ENCODE measurements at places on chromosomes 2 and 18. TPM values are rescaled to one million over a fixed set of nuclear protein-coding genes. Genes with fewer than 3 reads are reported as not detected.

DNA sequence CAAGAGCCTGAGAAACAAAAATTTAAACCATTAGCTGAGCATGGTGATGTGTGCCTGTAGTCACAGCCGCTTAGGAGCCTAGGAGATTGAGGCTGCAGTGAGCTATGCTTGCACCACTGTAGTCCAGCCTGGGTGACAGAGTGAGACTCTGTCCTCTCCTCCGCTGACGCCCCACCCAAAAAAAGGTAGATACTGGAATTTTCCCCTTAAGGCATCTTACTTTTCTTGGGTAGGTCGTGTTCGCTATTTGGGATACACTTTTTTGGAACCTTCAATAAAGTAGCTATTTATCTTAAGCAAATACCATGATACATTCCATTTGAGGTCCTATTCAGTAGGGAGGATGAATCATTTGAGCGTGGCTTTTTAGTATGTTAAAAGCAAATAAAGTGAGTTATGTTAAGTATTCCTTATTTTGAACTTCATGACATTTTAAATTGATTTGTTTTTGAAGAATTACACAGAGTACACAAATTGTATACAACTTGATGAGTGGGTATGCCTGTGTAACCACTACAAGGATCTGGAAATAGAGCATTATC is 38.7 kb downstream of the RALBP1 start:
- H3K27me3 ChIP-seq = no peaks in the 10 kb centered on the region
- no peaks in the 10 kb centered on the region for H3K4me1 ChIP-seq
- no peak for DNase-seq
- no peak overlapping the region for H3K27ac ChIP-seq

GRCh38 chr2:38722271-38723061 is 28.7 kb downstream of the SRSF7 start:
- no peak overlapping the region for H3K4me3 ChIP-seq
- no peaks in the 10 kb centered on the region for H3K4me1 ChIP-seq
- no peaks in the 10 kb centered on the region for H3K27me3 ChIP-seq
- H3K36me3 ChIP-seq = no peaks in the 10 kb centered on the region
- no peak for DNase-seq

DNA sequence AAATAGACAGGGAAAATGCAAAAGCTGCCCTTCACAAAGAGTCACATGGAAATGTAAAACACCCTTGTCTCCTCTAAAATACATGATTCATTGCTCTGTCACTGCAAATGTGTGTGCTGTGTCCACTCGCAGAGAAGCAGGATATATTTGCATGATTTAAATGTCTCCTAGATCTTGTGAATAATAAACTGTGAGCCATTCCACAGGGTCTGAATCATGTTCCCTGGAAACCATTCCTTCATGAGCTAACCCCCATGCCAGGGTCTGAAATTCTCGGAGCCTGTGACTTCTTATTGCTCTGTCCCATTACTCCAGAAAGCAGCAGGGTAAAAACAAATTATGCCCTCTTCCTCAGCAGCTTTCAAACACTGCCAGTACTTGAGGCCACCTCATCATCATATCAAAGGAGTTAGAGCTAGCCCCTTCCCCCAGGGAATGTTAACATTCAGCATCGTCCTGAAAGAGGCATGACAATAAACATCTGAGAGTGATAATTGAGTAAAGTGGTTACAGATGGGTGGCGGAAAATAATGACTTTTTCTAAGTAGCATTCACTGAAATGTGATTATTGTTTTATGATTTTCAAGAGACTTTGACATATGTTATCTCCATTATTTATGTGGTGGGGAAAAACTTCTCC is 11.7 kb upstream of the CNGA3 start:
- no peak overlapping the region for H3K4me3 ChIP-seq
- no peaks in the 10 kb centered on the region for H3K36me3 ChIP-seq
- H3K27me3 ChIP-seq = no peaks in the 10 kb centered on the region
- peaks cover 15% of the 10 kb centered on the region for H3K4me1 ChIP-seq
- peak overlapping the region; percentile 30 for H3K27ac ChIP-seq

DNA sequence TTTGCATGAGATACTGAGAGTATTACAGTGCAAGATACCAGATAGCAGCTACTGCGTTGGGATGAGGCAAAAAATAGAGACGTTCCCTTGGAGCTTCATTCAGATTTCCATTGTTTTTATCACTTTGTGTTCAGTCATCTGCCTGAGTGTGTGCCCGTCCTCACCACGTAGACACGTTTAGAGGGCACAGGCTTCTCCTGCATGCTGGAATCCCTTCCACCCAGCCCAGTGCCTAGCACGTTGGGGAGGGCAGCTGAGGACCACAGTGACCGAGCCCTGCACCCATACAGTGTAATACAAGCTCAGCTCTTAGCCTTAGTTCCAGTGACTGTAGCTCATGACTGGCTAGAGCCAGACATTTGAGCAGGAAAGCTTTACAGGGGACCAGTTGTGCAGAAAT is 134.7 kb downstream of the GBX2 start:
- no peaks in the 10 kb centered on the region for H3K27me3 ChIP-seq
- no peak overlapping the region for H3K4me3 ChIP-seq
- no peaks in the 10 kb centered on the region for H3K4me1 ChIP-seq
- no peak for DNase-seq

DNA sequence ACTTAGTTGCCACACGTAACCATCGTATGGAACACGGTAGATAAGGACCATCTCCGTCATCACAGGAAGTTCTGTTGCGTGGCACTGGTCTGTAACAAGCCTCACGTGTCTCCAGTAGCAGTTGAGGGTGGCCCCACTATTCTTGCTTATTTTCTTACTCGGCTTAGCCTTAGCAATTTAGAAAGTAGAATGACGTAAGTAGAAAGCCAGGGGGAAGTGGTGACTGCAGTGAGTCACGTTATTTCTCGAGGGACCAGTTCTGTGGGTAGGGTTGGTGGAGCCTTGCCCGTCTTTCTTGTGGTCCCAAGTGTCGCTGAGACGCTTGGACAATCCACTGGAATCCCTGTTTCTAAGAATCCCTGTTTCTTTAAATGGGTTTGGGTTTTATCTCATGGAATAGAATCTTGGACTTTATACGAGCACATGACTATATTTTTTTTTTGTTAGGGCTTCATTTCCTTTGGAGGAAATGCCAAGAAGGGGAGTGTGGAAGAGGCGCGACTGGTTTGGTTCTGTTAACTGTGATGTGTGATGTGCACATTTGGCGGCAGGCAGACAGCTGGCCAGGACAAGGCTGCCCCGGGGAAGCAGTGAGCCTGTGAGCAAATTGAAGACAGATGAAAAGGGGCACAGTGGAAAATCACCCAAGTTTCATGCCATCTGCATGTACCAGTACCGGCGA is 96.2 kb downstream of the CABLES1 start:
- peaks cover 5% of the 10 kb centered on the region for H3K4me1 ChIP-seq
- H3K27me3 ChIP-seq = no peaks in the 10 kb centered on the region
- no peak overlapping the region for H3K27ac ChIP-seq

- no peak overlapping the region for H3K4me3 ChIP-seq
- no peak for DNase-seq
- H3K27ac ChIP-seq = no peak overlapping the region
- peaks cover 13% of the 10 kb centered on the region for H3K4me1 ChIP-seq
- H3K36me3 ChIP-seq = no peaks in the 10 kb centered on the region
Observed at GRCh38 chr2:121910139-121910538, 154.7 kb downstream of the TSN start.

GRCh38 chr2:217185265-217185995 is 325.6 kb upstream of the TNP1 start:
- no peak overlapping the region for H3K27ac ChIP-seq
- H3K36me3 ChIP-seq = no peaks in the 10 kb centered on the region
- no peaks in the 10 kb centered on the region for H3K27me3 ChIP-seq
- no peak overlapping the region for H3K4me3 ChIP-seq
- H3K4me1 ChIP-seq = no peaks in the 10 kb centered on the region

- H3K4me1 ChIP-seq = peaks cover 9% of the 10 kb centered on the region
- H3K27me3 ChIP-seq = no peaks in the 10 kb centered on the region
- H3K36me3 ChIP-seq = peaks cover 6% of the 10 kb centered on the region
- DNase-seq = no peak
- H3K27ac ChIP-seq = no peak overlapping the region
Observed at GRCh38 chr2:43209204-43209717, 17.1 kb downstream of the ZFP36L2 start.

- no peaks in the 10 kb centered on the region for H3K27me3 ChIP-seq
- H3K4me3 ChIP-seq = no peak overlapping the region
- H3K4me1 ChIP-seq = no peaks in the 10 kb centered on the region
- H3K27ac ChIP-seq = no peak overlapping the region
- no peaks in the 10 kb centered on the region for H3K36me3 ChIP-seq
Observed at GRCh38 chr2:224202281-224202865, 163.3 kb upstream of the SERPINE2 start.

GRCh38 chr2:207784898-207785297 is 15.2 kb upstream of the FZD5 start:
- no peaks in the 10 kb centered on the region for H3K4me1 ChIP-seq
- H3K4me3 ChIP-seq = no peak overlapping the region
- H3K36me3 ChIP-seq = no peaks in the 10 kb centered on the region
- no peaks in the 10 kb centered on the region for H3K27me3 ChIP-seq
- no peak overlapping the region for H3K27ac ChIP-seq
- DNase-seq = no peak

GRCh38 chr2:108617617-108618016 is 83.3 kb downstream of the LIMS1 start:
- no peaks in the 10 kb centered on the region for H3K27me3 ChIP-seq
- no peaks in the 10 kb centered on the region for H3K36me3 ChIP-seq

DNA sequence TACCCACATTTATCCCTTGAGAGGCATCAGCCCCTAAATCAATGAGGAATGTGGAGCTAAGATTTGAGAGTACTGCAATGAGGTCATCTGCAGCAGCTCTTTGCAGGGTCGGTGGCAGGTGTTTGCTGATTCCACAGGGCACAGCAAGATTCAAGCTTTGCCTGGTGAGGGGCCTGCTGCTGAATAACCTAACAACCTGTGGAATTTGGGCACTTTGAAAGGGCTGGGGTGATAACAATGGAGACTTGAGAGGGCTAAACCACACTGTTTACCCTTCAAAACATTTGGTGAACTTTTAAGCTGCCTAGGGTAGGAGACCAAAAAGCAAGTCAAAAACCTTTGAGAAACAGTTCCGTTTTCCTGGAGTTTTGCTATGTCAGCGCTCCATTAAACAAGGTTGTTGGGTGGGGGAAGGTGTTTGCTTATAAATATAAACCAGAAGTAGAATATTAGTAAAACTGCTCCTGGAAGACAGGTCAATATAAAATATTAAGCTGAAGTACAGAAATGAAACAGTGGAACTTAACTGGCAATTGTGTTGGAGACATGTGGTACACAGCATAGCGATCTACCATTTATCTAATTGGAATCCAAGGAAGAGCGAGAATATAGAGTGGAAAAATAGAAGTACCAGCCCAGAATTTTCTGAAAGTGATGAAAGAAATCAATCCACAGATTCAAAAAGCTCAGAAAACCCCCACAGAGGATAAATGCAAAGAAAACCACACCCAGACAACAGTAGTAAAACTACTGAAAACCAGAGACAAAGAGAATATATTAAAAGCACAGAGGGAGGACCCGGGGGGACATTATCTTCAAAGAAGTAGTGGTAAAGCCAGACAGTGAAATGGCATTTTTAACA is 15.7 kb downstream of the COPS8 start:
- H3K36me3 ChIP-seq = peaks cover 10% of the 10 kb centered on the region
- no peaks in the 10 kb centered on the region for H3K27me3 ChIP-seq
- no peaks in the 10 kb centered on the region for H3K4me1 ChIP-seq
- H3K4me3 ChIP-seq = no peak overlapping the region
- no peak overlapping the region for H3K27ac ChIP-seq

The ABCG8 gene
- total RNA-seq = 1.1 TPM

The CDKL4 gene
- total RNA-seq = 3.7 TPM

The PAX3 gene
- total RNA-seq = 11.6 TPM

The LYPD6 gene
- 42.6 TPM for total RNA-seq

Measured in spinal cord (tissue), 10 donors.